ENCODE measurements at places on chromosomes 11 and 22.

GRCh38 chr11:102367364-102367763 lies 20.4 kb downstream of the BIRC2 start:
- DNase-seq, result peak; percentile 41

GRCh38 chr11:62889484-62890437 lies 9.1 kb downstream of the SLC3A2 start:
- no peak for DNase-seq

- no peak for DNase-seq
These were observed 1168.2 kb downstream of the BRD1 start for GRCh38 chr22:48659404-48659996.

- DNase-seq, result no peak
These were observed 44.0 kb downstream of the PARVA start for GRCh38 chr11:12421386-12421785.

GRCh38 chr22:41512421-41513194 lies 31.7 kb downstream of the POLR3H start:
- no peak for DNase-seq

DNA sequence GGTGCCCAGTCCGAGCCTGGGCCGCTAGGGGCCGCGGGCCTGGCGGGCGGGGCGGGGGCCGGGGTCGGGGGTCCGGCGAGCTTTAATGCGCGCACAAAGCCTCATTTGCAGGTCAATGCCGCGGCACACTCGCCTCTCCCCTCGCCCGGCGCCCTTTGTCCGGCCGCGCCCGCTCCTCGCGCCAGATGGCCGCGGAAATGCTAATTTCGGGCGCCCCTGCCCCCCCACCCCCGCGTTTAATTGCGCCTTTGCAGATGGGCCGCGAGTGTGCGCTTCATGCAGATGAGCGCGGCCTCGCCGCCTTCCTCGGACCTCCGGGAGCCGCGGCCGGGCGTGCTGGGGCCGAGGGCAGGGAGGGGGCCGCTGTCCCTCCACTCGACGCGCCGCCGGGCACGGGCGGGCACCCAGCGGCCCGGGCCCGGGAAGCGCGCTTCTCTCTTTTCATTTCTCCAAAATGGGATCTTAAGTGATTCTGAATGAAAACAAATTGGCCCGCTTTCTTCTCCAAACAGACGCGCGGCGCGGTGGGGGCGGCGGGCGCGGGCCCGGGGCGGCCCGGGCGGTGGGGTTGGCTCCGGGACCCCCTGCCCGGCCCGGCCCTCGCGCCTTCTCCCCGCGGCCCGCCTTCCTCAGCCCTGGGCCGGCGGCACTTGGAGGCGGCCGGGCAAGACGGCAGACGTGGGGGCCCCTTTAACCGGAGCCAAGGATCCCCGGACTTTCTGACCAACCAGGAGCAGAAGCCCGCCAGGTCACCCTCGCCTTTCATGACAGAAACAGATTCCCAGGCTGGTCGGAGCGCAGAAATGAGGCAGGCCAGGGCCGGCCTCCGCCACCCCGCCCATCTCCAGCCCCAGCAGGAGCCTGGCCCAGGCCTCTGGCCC lies 22.9 kb downstream of the CDKN1C start:
- DNase-seq, result no peak

- no peak for DNase-seq
These were observed 27.2 kb downstream of the FADD start for GRCh38 chr11:70230151-70230839.

DNA sequence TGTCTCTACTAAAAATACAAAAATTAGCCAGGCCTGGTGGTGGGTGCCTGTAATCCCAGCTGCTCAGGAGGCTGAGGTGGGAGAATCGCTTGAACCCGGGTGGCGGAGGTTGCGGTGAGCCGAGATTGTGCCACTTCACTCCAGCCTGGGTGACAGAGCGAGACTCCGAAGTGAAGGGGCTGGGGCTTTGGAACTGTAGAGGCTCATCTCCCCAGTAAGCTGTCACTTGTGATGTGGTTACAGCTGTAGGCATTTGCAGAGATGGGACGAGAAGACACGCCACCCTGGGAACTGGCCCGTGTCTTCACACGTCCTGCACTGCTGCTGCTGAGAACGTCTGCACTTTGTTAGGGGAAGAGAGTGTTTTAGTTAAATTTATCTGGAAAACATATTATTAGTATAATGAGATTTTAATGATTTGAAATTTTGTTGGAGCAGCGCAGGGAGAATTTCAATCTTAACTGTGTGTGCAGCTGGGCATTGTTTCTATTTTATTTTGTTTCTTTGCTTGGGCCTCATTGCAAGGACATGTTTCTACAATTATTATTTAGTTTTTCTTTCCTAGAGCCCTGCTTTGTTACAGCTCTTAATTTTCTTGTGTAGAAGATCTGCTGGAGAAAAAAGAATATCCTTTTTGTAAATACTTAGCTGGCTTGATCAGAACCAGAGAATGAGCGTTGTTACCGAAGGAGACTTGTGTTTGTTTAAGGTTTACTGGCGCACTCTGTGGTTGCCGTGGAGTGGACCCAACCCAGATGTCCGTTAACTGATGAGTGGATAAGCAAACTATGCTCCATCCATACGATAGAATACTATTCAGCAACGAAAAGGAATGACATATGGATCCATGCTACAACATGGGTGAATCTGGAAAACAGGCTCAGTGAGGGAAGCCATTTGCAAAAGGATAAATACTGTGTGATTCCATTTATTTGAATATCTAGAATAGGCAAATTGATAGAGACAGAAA lies 18.4 kb downstream of the PARVB start:
- no peak for DNase-seq

GRCh38 chr11:133598906-133599305 lies 66.6 kb upstream of the OPCML start:
- DNase-seq, result no peak

DNA sequence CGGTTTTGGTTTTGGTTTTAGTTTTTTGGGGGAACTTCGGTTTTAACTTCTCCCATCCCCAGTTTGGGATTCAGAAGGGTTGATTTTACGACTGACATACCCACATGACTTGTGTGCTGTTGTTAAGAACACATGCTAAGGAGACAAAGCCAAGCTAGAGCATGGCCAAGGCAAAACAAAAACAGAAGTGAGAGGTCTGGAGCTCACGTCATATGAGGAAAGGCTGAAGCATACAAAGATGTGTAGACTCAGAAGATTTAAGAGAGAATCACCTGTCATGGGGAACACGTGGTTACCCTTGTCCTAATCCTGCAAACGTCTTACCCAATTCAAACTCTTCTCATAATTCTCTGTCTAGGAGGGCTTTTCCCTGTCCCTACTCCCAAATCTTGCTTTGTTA lies 465.0 kb downstream of the FAM181B start:
- no peak for DNase-seq

DNA sequence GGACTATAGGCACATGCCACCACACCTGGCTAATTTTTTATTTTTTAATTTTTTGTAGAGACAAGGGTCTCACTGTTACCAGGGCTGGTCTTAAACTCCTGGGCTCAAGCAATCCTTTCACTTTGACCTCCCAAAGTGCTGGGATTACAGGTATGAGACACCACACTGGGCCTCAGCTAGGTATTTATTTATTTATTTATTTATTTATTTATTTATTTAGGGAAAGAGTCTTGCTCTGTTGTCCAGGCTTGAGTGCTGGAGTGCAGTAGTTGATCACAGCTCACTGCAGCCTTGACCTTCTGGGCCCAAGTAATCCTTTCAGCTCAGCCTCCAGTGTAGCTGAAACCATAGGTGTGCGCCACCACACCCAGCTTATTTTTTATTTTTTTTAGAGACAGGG lies 43.2 kb downstream of the HORMAD2 start:
- no peak for DNase-seq

GRCh38 chr11:129728581-129728980 lies 87.1 kb upstream of the TMEM45B start:
- DNase-seq, result no peak

DNA sequence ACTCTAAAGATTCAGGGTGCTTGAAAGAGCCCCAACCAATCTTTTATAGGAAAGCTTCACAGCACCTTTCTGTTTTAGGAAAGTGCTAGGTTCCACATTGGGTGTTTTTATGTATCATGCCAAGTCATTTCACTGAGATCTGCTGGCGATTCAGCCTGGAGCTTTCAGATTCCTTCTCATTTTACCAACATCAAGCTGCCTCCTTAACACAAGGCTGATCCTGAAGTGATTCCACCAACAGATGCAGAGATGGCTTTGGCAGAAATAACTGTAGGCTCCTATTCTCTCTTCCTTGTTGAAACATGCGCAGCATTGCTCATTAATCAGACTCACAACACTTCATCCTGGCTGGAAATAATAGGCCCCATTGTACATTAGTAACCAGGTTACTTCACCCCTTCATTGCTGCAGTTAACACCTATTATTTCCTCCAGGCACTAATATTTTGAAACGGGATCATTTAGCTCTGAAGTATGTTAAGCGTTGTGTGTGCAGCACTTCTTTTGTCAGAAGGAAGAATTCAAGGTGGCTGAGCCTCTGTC lies 89.0 kb downstream of the OPCML start:
- DNase-seq, result no peak

- no peak for DNase-seq
These were observed 9.6 kb upstream of the UCP3 start for GRCh38 chr11:74018331-74019005.

DNA sequence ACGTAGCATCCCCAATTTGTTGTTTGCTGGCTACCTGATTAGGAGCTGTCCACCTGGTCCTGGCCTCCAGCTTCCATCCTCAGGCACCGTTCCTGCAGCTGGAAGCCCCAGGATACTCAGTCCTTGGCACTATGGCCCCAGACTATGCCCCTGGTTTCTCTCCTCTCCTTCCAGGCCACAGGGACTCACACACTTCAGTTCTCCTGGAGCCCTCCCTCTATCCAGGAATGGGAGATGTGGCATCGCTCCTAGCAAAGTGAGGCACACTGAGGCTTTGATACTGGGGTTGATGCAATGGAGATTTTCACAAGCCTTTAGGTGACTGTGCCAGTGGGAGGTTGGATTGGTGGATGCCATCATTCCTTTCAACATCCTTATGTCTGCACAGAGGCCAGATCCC lies 142.8 kb upstream of the B3GAT1 start:
- DNase-seq, result no peak

GRCh38 chr22:50671641-50672040 lies 982 bp upstream of the SHANK3 start:
- DNase-seq, result peak; percentile 34

GRCh38 chr11:45884596-45885185 lies 760 bp upstream of the MAPK8IP1 start:
- no peak for DNase-seq

DNA sequence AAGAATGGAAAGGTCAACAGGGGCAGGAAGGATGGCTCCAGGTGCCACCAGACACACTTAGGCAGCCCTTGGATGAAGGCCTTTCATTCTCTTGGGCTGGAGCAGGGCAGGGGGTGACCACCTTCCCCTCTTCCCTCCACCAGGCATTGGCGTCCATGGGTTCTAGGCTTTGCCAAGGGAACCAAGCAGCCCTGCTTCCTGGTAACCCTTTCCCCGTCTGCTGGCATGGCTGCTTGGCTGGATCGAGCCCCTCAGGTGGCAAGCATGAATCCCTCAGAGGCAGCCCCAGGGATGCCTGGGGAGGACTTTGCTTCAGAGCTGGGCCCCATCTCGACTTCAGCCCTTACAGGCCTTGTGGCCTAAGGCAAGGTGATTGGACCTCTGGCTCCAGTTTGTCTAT lies 185.1 kb upstream of the SYT13 start:
- DNase-seq, result no peak

DNA sequence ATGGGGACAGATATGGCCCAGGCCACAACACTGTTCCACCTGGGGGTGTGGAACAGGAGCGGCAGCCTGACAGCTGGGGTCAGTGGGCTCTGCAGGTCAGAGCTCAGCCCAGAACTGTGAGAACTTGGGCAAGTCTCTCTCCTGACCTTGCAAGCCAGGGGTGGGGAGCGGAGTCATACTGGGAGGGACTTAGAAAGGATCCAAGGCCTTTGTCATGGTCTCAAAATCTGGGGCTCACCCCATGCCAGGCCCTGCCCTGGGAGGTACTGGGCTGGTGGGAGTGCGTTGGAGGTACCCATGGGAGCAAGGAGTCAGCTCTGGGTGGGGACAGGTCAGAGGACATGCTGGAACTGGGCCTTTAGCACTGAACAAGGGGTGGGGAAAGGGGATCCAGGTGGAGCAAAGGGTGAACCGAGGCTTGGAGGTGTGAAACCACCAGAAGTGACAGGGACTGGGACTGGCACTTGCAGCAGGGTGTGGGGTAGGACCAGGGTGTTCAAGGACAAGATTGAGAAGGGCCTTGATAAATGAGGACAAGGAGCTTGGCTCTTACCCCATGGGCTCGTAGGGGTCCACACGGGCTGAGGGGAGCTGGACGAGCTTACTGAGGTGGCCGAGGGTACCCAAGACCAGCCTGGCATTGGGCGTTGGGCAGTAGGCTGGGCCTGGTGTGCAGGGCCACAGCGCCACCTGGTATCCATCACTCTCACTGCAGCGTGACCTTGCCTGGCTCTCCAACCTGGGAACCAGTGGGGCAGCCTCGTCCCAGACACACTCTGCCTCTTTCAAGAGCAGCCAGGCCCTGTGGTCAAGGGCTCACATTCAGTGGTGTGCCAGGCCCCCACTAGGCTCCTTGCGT lies 7.4 kb upstream of the PMM1 start:
- peak; percentile 36 for DNase-seq

DNA sequence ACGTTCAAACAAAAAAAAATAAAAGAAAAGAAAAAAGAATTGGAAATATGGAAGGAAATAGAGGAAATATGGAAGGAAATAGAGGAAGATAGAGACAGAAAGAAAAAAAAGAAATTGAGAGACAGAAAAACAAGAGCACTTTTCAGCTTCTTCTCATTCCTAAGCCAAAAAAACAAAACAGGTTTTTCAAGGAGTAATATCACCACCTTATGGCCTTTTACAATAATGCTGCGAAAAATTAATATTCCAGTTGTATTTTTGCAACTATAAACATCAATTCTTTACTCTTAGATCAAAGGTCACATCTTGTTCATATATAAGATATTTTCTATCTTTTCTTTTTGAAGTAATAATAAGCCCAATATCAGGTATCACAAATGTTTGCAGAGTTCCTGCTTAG lies 328.3 kb downstream of the FAT3 start:
- no peak for DNase-seq

DNA sequence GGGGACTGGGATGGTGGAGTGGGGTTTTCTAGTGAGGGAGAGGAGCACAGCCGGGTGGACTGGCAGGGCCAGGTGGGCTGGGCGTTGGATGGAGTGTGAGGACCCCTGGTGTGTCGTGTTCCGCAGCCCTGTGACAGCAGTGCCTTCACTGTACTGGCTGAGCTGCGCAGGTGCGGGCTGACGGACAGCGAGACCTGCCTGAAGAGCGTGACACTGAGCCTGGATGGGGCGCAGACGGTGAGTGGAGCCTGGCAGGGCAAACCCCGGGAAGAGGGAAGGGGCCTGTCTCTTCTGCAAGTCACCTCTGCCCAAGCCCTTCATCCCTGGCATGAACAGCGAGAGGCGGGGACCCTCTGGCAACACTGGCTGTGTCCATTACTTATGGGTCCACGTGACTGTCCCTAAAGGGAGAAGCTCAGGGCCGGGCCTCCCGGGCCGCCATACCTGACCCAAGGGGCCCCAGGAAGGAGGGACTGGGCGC lies 10.0 kb downstream of the MUC5AC start:
- no peak for DNase-seq

GRCh38 chr11:35365395-35365794 lies 54.0 kb downstream of the SLC1A2 start:
- DNase-seq, result no peak

All from CD8-positive, alpha-beta T cell (primary cell).